ENCODE measurements at places on chromosomes 16 and 17. TPM values are rescaled to one million over a fixed set of nuclear protein-coding genes. Genes with fewer than 3 reads are reported as not detected.
A peak's percentile ranks its signal among the peaks of the same experiment; 100 is the strongest.

SLC38A8 gene
- not detected for total RNA-seq

SMIM36 gene
- not detected for total RNA-seq

UMOD gene
- total RNA-seq = not detected

GH2 gene
- total RNA-seq = not detected

C17orf50 gene
- total RNA-seq = not detected

PIPOX gene
- 1.5 TPM for total RNA-seq

CD79B gene
- 2.5 TPM for total RNA-seq

KCNH4 gene
- not detected for total RNA-seq

- no peaks in the 10 kb centered on the region for H3K36me3 ChIP-seq
- no peak for DNase-seq
- H3K27ac ChIP-seq = no peak overlapping the region
- peaks cover 40% of the 10 kb centered on the region for H3K4me1 ChIP-seq
- no peak overlapping the region for H3K4me3 ChIP-seq
- no peaks in the 10 kb centered on the region for H3K27me3 ChIP-seq
Observed at GRCh38 chr17:17531156-17531555, 35.0 kb upstream of the RASD1 start.

DNA sequence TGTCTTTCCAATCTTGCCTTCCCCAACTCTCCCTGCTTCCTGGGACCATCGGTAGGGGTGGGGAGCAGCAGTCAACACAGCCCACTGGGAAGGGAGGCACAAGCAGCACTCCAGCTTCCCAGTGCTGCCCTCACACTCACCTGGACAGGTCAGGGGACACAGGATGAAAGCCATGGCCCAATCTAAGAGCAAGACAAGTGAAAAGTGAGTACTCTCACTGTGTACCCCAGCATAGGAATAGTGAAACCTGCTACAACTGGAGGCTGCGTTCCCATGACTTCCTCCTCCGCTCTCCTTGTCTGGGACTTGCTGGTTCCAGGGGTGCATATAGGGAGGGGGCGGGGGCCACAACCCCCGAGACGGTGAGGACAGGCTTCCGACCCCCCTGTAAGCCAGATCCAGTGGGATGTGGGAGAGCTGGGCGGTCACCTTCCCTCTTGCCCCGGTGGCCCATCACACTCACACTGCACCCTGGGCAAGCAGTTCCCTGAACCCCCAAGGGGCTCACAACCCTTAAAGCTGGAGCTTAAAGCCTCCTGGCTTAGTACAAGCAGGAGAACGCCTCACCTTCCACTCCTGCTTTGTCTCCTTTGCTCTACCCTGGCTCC lies 29.5 kb upstream of the SLC25A19 start:
- H3K4me3 ChIP-seq = no peak overlapping the region
- H3K27me3 ChIP-seq = no peaks in the 10 kb centered on the region
- peaks cover 6% of the 10 kb centered on the region for H3K4me1 ChIP-seq
- no peak for DNase-seq
- H3K36me3 ChIP-seq = no peaks in the 10 kb centered on the region

DNA sequence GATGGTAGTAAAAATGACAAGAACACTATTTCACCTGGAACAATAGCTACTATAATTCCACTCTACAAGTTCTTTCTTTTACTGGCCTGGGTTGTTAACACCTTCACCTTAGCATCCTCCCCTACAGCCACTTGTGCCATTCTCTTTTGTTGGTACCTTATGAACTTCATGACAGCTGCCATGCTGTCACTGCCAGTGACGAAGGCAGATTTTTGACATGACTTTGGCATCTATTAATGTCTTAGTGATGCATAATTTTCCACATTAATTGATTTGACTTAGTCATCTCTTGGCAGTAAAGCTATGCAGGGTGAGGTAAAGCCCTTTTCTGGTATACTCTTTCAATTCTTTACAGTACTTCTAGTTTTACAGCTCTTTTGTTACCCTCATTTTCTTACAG lies 207.9 kb downstream of the TANC2 start:
- no peak for DNase-seq
- no peaks in the 10 kb centered on the region for H3K27me3 ChIP-seq
- no peaks in the 10 kb centered on the region for H3K4me1 ChIP-seq
- no peaks in the 10 kb centered on the region for H3K36me3 ChIP-seq

DNA sequence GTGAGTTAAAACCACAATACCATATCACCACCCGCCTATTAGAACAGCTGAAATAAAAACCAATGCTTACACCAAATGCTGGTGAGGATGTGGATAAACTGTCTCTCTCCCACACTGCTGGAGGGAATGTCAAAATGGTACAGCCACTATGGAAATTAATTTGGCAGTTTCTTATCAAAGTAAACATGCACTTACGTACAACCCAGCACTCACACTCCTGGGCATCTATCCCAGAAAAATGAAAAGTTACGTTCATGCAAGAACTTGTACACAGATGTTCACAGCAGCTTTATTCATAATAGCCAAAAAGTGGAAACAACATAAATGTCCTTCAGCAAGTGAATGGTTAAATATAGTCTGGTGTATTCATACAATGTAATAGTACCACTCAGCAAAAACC lies 173.2 kb upstream of the MYOCD start:
- H3K27ac ChIP-seq = no peak overlapping the region
- H3K27me3 ChIP-seq = no peaks in the 10 kb centered on the region
- no peaks in the 10 kb centered on the region for H3K36me3 ChIP-seq
- DNase-seq = no peak

DNA sequence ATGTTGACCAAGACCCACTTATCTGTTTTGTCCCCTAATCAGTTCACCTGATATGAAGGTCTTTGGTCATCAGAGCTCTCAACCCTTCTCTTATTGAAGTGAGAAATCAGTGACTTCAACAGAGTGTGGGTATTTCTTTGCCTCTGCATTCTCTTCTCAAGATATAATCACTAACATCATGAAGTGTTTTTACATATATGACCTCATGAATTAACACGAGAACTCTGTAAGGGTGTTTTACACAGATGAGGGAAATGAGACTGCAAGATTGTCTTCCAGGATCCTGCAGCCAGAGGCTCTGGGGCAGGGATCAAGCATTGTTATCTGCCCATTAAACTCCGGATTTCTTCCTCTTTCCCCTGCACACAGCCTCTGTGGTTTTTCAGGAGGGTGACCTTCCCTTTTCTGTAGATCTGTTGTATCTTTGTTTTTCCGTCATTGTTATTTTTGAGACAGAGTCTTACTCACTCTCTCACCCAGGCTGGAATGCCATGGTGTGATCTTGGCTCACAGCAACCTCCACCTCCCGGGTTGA lies 22.7 kb downstream of the LCMT1 start:
- peaks cover 47% of the 10 kb centered on the region for H3K36me3 ChIP-seq
- no peak overlapping the region for H3K4me3 ChIP-seq
- DNase-seq = no peak
- H3K27ac ChIP-seq = no peak overlapping the region

- H3K27me3 ChIP-seq = no peaks in the 10 kb centered on the region
- no peaks in the 10 kb centered on the region for H3K36me3 ChIP-seq
- no peak for DNase-seq
Observed at GRCh38 chr16:67356396-67356795, 29.8 kb downstream of the LRRC36 start.

- DNase-seq = no peak
- peak overlapping the region; percentile 91 for H3K27ac ChIP-seq
- no peaks in the 10 kb centered on the region for H3K27me3 ChIP-seq
- peak overlapping the region; percentile 97 for H3K4me3 ChIP-seq
- no peaks in the 10 kb centered on the region for H3K36me3 ChIP-seq
Observed at GRCh38 chr16:46690281-46691178, 1.1 kb downstream of the ORC6 start.

DNA sequence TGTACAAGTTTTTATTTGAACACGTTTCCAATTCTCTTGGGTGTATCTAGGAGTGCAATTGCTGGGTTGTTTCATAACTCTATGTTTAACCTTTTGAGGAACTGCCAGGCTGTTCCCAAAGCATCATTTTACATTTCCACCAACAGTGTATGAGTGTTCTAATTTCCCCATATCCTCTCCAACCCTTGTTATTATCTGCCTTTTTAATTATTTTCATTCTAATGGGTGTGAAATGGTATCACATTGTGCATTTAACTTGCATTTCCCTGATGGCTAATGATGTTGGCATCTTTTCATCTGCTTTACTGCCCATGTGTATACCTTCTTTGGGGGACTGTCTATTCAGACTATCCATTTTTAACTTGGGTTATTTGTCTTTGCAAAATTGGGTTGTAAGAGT lies 104.2 kb downstream of the USP31 start:
- no peaks in the 10 kb centered on the region for H3K27me3 ChIP-seq
- no peaks in the 10 kb centered on the region for H3K4me1 ChIP-seq
- no peak overlapping the region for H3K27ac ChIP-seq

DNA sequence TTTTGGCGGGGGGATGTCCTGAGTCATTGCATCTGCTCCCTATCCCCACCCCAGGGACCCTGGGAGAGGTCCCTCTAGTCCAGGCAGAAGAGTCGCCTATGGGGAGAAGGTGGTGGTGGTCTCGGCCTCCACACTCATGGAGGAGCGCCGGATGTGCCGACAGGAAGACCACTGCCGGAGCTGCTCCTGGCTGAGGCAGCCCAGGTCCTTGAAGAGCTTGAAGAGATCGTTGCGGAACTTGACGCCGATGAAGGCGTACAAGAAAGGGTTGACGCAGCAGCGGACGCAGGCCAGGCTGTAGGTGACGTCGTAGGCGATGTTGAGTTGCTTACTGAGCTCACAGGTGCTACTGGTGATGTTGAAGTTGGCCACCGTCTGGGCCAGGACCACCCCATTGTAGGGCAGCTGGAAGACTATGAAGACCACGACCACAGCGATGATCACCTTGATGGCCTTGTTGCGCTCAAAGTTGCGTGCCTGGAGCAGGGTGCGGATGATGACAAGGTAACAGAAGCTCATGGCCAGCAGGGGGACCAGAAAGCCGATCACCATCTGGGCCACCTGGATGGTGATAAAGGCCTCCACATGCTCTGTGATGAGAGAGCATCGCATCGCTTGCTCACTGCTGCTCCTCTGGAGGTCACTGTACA lies 10.5 kb downstream of the CCR7 start:
- peak overlapping the region; percentile 73 for H3K27ac ChIP-seq
- H3K4me3 ChIP-seq = no peak overlapping the region
- no peaks in the 10 kb centered on the region for H3K27me3 ChIP-seq

- H3K27ac ChIP-seq = peak overlapping the region; percentile 99
- peak overlapping the region; percentile 28 for H3K4me3 ChIP-seq
- H3K27me3 ChIP-seq = no peaks in the 10 kb centered on the region
- H3K36me3 ChIP-seq = no peaks in the 10 kb centered on the region
Observed at GRCh38 chr17:81403671-81404534, 8.6 kb downstream of the BAHCC1 start.

- H3K4me3 ChIP-seq = no peak overlapping the region
- H3K36me3 ChIP-seq = no peaks in the 10 kb centered on the region
Observed at GRCh38 chr17:8091033-8091687, 3.6 kb upstream of the ALOX12B start.

- H3K36me3 ChIP-seq = no peaks in the 10 kb centered on the region
- H3K4me1 ChIP-seq = no peaks in the 10 kb centered on the region
- no peak overlapping the region for H3K27ac ChIP-seq
- no peak for DNase-seq
Observed at GRCh38 chr17:49524473-49525359, 29.6 kb downstream of the NGFR start.

DNA sequence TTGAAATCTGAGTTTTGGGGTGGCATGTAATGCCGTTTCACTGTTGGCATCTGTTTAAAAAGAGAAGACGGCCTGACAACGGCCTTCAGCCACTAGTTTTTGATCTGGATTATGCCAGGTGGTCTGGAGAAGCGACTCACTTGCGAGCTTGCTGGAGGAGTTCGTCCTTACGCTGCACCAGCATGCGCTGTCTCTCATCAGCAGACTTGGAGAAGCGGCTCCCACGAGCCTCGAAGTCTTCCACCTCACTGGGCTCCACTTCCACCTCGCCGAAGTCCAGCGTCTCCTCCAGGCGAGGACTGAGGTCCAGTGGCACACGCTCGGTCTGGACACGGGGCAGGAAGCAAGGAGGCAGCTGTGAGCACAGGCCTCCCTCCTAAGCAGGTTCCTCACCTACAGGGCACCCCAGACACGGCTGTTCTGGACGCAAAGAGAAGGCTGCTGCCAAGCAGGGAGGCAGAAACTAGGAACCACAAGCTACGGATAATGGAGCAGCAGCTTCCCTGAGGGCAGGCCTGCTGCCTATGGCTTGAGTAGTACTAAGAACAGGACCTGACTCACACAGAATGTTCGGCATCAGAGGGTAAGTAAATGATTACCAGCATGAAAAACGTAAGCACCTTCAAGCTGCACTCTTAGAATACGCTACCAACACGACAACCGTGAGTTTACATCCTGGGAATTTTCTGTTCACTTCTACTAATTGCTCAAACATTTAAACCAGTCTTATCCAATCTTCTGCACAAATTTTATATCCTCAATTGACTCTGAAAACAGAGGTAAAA lies 61.4 kb downstream of the AMFR start:
- peaks cover 63% of the 10 kb centered on the region for H3K36me3 ChIP-seq
- DNase-seq = peak; percentile 11
- no peaks in the 10 kb centered on the region for H3K27me3 ChIP-seq
- no peak overlapping the region for H3K4me3 ChIP-seq
- peaks cover 13% of the 10 kb centered on the region for H3K4me1 ChIP-seq

All from gastrocnemius medialis (tissue), 4 donors.